ENCODE measurements at places on chromosomes 1 and 21.
A peak's percentile ranks its signal among the peaks of the same experiment; 100 is the strongest.

DNA sequence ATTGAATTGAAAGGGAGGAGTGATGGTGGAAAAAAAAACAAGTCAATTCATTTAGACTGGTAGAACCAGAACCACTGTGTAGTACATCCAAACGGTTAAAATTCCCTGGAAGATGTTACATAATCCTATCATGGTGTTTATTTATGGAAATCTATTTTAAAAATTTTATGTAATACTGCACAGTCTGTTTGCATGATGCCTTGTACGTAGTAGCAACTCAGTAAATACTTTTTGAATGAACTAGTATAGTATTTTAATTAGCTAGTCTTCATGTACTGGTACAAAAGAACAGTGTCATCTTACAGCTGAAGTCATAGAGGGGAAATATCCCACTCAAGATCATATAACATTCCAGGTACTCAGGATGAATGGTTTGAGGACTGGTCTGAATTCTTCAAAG lies 27.0 kb upstream of the IER5 start:
- DNase-seq = no peak

GRCh38 chr1:38605063-38605462 lies 254.5 kb downstream of the RRAGC start:
- no peak for DNase-seq

- DNase-seq = no peak
Measured at GRCh38 chr1:14543191-14543840, 55.2 kb upstream of the KAZN start.

GRCh38 chr1:226677027-226678020 lies 61.8 kb downstream of the ITPKB start:
- peak; percentile 99 for DNase-seq
